ENCODE measurements at places on chromosomes 1 and 21. TPM values are rescaled to one million over a fixed set of nuclear protein-coding genes. Genes with fewer than 3 reads are reported as not detected.
A peak's percentile ranks its signal among the peaks of the same experiment; 100 is the strongest.

GRCh38 chr1:96525657-96526557 lies 195.7 kb upstream of the PTBP2 start:
- DNase-seq, result no peak

GRCh38 chr1:8965121-8965820 lies 19.6 kb downstream of the CA6 start:
- DNase-seq, result no peak

DNA sequence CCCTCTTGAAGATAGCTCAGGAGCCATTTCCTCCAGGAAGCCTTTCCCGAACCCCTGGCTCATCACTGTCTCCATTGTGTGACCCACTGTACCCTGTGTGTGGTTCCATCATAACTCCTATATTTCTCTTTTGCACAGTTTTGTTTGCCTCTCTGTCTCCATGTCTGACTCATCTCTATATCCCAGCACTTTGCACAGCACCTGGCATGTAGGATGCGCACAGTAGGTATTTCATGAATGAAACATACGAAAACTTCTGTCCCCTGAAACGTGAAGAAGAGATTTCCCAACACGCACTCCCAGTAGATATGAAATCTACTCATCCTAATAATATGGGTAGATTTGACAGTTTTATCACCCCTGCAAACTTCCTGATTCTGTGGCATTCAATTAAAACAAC lies 275.2 kb downstream of the NFIA start:
- no peak for DNase-seq

CSMD2 gene
- 1.1 TPM for total RNA-seq

DNA sequence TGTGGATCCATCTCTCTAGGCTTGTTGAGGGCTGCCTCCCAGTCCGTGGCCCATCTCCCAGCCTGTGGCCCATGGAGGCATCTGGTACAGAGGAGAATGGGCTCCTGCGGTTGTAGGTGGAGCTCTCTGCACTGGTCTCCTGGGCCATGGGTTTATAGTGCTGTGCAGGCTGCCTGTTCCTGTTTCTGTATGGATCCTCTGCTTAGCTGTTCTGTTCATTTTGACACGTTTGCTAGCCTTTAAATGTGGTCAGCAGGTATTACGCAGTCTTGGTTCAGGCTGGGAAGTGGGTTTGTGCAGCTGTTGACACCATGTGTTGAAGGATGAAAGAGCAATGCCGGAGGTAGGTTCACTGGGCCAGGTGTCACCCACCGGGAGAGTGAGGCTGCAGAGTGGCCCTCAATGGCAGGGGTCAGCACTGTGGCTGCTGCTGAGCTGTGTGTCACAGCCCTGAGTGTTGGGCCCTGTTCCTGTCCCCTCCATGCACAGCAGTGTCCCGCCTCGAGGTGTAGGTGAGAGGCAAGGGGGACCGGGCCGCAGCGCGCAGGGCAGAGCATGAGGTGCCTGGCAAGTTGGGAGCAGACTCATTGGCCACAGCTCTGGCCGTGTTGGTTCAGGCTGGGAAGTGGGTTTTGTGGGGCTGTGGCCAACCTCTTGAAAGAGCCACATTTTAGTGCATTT lies 39.0 kb downstream of the SNAP47 start:
- DNase-seq, result no peak

GRCh38 chr1:168092566-168093355 lies 44.0 kb downstream of the GPR161 start:
- DNase-seq, result no peak

RUNX1 gene
- total RNA-seq, result 84.0 TPM

HSD3B1 gene
- 0.75 TPM for total RNA-seq

CFHR1 gene
- total RNA-seq, result 2.3 TPM

GRCh38 chr1:109801791-109802135 lies 38.0 kb upstream of the EPS8L3 start:
- DNase-seq, result no peak

- DNase-seq, result peak; percentile 61
Observed at GRCh38 chr1:18132711-18133541, 25.3 kb downstream of the IGSF21 start.

Measured in ureter (tissue), 1 donor.